ENCODE measurements at places on chromosomes 16 and 17.

DNA sequence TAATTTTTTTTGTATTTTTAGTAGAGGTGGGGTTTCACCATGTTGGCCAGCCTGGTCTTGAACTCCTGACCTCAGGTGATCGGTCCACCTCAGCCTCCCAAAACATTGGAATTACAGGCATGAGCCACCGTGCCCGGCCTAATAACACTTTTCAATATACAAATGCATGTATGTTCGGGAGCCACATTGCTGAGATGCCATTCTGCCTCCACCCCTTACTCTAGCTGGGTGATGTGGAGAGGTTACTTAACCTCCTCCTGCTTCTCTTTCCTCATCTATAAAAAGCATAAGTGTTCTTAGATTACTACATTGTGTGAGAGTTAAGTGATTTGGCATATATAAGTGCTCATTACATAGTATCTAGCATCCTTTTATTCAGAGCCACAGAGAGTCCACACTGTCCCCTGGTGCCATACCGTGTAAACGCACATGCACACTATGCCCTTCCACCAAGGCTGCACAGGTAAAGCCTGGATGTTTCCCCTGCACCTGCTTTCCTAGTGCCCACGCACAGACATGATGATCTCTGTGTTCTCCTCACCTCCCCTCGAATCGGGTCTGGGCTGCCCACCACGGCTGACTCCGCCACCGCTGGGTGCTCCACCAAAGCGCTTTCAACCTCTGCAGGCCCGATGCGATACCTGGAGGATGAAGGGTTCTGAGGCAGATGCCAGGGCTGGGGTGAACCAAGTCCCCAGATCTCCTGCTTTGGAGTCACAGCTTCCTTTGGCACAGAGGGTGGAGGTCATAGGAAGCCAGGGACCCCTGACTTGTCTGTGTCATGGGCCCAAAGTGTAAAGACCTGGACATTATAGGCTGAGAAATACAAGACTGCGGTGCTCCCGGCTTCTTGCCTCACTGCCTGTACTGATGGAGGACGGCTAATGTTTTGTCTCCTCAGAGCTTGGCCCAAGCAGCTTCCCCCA is 49.0 kb upstream of the ACSM2B start:
- DNase-seq: no peak

GRCh38 chr17:74527081-74527480 is 4.2 kb downstream of the CD300LB start:
- DNase-seq: no peak

DNA sequence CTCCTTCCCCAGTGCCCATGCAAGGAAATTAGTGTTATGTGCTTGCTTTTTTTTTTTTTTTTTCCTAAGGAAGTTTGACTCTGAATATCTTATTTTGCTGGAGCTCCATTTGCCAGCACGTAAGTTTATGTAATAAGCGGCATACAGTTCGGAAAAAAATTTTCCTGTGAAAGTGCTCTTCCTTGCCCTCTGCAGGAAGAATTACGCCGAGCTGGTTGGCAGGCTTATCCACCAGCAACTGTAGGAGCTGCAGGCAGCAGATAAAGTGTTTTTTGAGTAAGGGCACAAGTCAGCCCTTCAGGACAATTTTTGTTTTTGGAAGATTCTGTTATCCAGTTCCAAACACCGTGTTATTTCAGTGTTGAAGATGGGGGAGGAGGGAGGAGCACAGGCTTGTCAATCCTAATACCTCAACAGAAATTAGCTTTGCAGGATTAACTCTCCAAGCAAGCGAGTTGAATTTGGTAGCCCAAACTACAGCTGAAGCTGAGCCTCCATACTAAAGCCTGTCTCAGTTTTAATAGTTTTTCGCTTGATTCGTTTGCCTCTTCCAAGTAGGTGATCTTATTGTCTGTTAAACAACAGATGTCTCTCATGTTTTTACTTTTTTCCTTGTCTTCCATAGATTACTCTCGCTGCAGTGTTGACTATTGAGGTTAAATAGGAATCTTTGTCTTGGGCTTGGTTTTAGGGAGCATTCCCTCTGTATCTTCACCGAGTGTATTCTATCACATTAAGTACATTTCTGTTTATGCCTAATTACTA is 1.1 kb downstream of the SPECC1 start:
- no peak for DNase-seq

DNA sequence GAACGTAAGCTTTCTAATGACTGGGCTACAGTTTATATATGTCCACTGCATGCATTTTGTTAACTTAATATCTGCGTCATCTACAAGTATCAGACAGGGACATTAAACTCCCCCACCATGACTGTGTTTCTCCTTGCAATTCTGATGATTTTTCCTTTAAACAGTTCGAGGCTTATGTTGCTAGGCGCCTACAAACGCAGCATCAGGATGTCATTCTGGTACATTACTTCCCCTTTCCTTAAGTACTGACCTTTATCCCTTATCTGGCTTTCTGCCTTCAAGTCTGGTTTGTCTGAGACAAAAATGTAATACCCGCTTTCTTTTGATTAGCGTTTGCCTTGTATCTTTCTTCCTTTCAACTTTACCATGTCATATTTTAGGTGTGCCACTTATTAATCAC is 362.4 kb downstream of the SLC39A11 start:
- no peak for DNase-seq

DNA sequence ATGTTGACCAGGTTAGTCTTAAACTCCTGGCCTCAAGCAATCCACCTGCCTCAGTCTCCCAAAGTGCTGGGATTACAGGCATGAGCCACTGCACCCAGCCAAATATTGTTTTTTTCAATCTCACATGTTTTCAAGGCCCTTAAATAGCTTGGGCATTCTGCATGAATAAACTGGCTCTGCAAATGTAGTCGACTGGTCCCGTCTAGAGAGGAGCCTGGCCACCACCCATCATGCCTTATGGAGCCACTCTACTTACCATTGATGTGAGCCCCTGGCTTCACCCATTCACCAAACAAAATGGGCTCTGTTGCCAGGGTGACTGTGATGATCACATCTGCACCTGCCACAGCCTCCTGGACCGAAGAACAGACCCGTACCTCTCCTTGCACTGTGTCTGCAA is 10.8 kb downstream of the CRYM start:
- DNase-seq: no peak

- DNase-seq: no peak
These were observed 62.8 kb downstream of the CACNG1 start for GRCh38 chr17:67107171-67107570.

DNA sequence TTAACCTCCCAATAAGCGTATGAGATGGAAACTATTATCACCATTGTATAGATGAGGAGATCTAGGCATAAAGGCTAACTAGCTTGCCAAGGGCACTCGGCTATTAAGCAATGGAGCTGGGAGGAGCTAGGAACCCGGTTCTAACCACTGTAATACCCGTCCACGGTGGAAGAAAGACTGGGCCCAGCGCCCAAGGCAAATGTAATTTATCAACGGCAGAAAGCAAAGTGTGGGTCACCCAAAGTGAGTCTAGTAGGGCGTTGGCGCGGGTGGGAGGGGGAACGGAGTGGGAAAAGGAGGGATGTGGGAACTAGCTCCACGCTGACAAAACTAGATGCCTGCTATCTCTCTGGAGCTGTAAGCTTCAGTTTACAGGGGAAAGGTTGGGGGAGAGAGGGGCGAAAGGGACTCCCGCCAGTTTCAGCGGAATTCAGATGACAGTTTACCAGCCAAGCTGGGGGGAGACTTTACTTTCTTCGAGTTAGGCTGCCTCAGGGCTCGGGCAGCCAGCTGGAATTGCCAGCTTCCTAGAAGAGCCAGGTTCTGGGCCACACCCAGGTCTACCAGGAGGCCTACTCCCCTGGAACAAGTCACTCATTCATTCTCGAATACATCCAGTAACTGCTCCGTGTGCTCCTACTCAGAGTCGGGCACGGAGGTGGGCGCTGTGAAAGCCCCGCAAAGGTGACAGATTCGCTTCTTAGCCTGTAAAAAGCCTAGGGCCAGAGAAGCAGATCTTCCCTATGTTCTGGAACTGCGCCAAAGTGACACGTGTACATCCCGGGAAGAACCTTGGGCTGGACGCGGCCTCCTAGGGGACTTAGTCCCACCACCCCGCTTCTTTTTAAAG is 837 bp downstream of the LRRC59 start:
- peak; percentile 23 for DNase-seq

DNA sequence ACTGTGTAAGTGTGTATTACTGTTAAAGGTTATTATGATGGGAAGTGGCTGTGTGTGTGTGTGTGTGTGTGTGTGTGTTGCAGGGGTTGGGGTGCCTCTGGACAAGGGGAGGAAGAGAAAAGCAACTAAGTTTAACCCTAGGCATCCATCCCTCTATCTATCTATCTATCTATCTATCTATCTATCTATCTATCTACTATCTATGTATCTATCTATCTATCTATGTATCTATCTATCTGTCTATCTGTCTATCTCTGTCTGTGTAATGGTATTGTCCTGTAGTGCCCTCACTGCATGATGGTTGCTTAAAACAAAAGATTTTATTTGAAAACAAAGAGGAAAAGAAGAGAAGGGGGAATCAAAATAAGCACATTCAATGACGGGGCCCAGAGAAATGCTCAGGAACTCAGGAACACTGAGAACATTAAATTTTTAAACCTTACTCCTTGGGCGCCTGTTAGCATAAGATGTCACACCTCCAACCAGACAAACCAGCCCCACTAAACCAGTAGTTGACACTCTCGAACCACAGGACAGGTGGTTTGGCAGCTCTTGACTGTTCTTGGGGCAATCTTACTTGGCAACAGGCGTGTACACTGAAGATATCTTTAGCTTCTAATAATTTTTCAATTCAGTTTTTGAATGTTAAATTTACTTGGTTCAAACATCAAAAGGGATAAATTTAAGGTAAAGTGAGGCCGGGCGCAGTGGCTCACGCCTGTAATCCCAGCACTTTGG is 5.1 kb upstream of the RPL26 start:
- no peak for DNase-seq

DNA sequence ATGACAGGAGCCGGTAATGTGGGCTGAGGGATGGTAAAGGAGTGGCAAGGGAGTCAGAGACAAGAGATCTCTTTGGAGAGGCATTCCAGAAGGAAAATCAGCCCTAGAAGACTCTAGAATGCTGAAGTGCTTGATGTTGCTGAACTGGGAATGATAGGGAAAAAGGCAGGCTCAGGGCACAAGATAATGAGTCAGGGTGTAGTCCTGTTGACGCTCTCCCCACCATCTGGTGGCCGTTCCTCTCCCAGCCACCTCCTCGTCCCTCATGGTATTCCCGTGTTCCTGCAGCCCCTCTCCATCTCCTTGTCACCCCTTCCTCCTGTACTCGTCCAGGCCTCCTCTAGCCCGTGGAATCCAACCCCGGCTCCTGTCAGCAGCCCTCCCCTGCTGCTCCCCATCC is 11.1 kb upstream of the ALDOA start:
- DNase-seq: no peak

DNA sequence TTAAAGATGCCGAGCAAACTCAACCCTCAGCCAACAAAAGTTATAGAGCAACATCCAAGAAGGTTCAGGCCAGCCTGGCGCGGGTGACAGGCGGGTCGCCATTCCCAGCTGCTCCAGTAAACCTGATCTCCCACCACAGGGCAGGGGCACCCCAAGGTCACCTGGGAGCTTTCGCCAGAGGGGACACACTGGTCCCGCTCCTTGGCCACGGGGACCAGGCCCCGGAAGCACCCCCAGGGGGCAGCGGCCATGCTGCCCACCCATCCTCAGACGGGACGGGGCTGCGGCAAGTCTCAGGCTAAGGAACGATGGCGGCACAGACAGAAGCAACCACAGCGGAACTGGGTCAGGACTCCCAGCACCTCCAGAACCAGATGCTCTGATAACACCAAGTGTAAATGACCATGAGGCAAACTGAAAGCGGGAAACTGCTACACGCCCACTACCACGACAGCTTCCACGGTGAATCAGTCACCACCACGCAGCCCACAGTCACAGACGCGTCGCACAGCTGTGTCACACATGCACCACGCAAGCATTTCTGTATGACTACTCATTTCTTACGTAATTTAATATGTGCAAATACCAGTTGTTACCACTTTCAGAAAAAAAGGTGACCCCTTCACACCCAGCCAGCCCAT is 14.1 kb upstream of the CCDC154 start:
- DNase-seq: no peak

- DNase-seq: no peak
These were observed 28.6 kb downstream of the EPN2 start for GRCh38 chr17:19265755-19266154.

DNA sequence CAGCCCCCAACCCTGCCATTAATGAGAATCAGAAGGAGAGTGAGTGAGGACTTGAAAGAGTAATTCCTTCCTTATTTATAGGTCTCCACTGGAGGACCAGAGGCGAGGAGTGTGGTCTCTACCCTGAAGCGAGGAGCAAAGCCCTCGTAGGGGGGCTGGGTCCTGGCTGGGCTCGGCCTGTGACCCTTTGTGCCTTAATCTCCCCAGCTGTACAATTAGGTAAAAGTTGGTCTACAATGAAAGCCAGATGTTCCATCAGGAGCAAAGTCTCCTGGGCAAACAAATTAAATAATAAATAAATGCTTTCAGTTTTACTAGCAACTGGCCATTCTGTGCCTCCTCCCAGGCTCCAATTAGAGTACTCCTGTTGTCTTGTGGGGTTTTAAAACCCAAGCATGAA is 523.5 kb upstream of the SALL1 start:
- DNase-seq: no peak

DNA sequence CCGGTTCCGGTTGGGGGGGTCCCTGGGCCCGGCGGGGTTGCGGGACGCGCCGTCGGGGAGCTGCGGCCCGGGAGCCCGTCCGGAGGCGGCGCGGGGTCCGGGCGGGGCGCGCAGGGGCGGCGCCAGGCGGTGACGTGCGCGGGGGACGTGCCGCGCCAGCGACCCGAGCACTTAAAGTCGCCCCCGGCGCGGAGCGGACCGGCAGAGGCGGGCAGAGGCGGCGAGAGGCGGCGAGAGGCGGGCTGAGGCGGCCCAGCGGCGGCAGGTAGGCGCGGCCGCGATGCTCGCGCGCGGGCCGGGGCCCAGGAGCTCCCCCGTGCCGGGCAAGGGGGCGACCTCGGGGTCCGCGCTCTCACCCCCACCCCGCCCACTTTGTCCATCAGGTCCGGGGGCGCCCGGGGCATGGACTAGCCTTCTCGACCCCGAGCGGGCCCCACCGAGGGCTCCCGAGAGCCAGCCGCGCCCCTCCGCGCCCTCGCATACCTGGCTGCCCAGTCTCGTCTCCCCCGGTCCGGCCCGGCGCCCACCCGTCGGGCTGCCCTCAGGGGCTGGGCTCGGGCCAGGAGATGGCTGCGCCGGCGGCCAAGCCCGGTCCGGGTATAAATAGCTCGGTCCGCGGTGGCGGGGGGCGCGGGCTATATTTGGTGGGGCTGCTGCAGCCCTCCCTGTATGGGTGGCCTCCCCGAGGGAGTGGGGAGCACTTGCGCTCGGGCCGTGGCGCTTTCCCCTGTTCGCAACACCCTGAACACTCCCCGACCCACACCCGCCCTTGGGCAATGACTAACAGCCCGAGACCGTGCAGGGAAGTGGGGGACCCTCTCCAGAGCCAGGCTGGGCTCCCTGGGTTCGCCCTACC is at the start of gene SLC16A3:
Gene SLC16A3 (plus strand): TSS at position 201 of the 856 bp plus-strand sequence. CDS start 6,967 bp downstream, outside the sequence.
- peak; percentile 58 for DNase-seq

All from stimulated activated CD4-positive, alpha-beta T cell treated with anti-CD3 and anti-CD28 coated beads, Interleukin-12 subunit alpha, Interleukin-12 subunit beta, amount 100 ng/mL, for 4 hours (primary cell).